ENCODE measurements at places on chromosomes 3 and 15.

- no peak for DNase-seq
Measured at GRCh38 chr3:187516446-187517185, 148.4 kb downstream of the RTP4 start.

DNA sequence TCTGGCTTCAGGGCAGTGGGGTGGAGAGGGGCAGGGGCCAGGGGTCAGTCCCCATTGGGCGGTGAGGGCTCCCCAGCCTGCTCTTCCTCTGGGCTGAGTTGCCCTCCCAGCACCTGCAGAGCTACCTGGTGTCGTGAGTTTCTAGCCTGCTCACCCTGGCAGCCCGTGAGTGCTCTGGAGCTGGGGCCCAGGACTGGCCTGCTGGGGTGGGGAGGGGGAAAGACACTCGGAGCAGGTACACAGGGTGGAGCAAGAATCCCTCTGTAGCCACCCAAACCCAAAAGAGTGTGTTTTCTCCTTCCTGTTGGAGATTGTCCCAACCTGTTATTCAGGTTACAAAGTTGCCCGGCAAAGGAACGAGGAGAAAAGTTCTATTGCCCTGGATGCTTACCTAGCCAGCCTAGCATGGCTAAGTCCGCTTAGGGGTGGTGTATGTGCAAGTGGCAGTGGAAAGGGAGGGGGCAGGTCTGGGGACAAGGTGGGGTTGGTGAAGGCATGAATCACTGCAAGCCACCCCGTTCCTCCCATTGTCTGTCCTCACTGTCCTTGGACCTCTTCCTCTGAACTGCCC is 8.9 kb downstream of the FAM3D start:
- DNase-seq: no peak

DNA sequence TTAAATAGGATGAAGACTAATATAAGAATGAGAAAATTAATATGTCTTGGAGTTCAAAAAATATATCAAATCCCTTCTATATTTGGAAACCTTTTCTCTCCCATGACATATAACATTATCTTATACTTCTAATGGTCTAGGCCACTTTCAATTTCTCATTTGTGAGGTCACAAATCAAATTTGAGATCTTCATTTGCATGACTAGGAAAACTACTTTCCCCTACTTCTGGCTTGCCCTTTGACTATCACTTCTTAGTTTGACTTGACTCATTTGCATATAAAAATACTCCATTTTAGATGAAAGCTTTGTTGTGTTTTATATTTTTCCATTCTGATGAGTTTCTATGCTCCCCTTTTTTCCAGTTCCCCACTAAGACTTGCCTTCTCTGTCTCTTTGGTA is 598.6 kb upstream of the TBL1XR1 start:
- no peak for DNase-seq

DNA sequence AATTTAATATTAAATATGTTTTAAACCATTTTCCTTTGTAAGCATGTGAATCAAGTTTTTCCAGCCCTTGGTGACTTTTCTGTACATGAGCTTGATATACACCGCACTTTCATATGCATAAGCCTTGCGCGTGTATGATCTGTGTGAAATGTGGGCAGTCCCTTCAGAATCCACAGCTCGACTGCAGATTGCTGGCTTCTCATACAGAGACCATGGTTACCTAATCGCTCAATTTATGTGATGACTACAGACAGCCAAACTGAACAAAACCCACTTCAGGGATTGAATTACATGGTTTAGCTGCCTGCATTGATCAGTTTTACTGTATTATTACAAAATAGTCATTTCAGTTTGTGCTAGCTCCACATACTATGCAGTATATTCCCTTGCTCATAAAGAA is 212.3 kb upstream of the NECTIN3 start:
- DNase-seq: no peak

DNA sequence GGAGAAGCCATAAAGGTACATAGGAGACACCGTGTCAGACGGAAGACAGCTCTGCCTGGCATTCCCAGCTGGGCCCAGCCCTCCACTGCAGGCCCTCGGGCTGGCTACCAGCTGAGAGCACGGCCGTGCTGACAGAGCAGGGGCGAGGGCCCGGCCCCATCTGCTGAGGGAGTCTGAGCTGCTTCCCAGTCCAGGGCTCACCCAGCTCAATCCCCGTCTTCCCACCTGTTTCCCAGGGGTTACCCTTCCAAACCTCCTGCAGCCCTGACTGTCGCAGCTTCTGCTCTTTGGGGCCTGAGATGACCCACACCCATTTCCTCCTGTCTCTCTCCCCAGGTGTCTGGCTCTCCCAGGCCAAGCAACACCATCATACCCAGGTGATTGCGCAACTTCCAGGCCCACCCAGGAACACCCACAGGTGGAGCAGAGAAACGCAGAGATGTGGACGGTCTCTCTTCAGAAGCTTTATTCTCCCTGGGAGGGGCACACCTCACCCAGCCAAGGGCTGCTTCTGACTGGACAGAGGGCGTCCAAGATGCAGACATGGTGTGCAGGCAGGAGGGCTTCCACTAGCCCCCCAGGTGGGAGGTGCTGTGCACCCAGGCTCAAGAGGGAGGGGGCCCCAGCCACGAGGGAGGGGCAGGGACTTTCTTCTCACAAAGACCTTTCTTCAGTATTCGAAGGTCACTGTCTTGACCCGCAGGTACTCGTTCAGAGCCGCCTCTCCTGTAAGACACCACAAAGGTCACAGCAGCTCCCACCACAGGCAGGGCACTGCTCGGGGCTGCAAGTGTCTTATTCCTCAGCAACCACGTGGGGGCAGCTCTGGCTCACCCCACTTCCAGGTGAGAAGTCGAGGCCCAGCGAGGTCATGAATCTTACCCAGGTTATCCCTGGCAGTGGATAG is 19.4 kb upstream of the SLC41A3 start:
- DNase-seq: no peak

- DNase-seq: no peak
Measured at GRCh38 chr15:60399246-60399915, 1.6 kb upstream of the ANXA2 start.

DNA sequence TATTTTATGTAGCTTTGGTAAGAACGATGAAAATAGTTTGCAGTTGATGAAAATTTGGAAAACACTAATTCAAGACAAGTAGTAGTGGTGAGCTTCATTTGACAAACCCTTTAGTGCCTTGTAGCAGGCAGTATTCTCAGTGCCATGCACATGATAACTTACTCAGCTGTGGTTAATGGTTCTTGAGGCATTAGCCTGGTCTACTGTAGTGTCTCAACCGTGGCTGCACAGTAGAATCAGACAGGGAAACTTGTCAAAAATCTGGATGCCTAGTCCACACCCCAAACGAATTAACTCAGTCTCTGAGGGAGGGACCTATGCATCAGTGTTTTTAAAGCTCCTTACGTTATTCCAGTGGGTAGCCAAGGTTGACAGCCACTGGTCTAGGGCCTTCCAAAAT is 45.4 kb downstream of the PSMD6 start:
- no peak for DNase-seq

GRCh38 chr3:195263925-195264600 is 6.9 kb downstream of the XXYLT1 start:
- DNase-seq: no peak

DNA sequence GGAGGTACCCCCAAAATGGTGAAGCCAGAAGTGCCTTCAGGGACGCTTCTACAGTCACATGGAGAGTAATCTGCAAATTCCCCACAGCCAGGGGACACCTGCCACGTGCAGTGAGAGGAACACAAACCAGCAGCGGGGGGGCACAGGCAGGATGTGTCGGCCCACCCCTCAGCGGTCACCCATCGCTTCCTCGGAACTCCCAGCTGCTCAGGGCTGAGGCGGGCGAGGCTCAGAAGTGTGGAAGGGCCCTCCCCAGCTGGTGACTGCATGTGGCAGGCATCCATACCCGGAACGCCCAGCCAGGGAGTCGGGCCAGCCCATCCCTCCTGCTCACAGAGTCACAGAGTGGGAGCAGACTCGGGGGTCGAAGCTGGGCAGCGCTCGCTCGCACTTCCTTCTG is 63.7 kb downstream of the SLC12A8 start:
- no peak for DNase-seq

Measured in activated T-cell treated with anti-CD3 and anti-CD28 coated beads for 1 hour (primary cell).